ENCODE measurements at places on chromosomes 5 and 9. TPM values are rescaled to one million over a fixed set of nuclear protein-coding genes. Genes with fewer than 3 reads are reported as not detected.

- no peak for DNase-seq
These were observed 3.0 kb upstream of the ENTPD2 start for GRCh38 chr9:137056739-137057415.

DNA sequence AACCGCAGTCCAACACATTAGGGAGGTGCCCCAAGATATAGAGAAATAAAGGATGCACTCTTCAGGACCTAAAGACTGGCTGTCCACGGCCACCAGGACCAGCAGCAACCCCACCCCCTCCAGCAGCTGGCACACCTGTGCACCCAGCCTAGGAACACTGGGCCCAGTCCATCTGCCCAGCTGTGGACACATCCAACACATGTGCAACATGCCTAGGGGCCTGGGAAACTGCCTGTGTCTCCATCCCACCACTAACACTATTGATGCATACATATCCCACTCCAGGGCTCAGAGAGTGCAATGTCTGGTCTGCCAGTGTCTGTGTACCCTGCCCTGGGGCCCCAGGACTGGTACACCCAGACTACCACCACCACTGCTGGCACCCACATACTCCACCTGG, 1781.3 kb downstream of the MAT2B start:
- DNase-seq, result no peak

GRCh38 chr5:53877243-53877642, 316.8 kb downstream of the NDUFS4 start:
- DNase-seq, result peak; percentile 93

The SLC6A18 gene
- not detected for total RNA-seq
